Suppressor macrophage (primary cell): ENCODE measurements at places on chromosomes 2 and 18.

DNA sequence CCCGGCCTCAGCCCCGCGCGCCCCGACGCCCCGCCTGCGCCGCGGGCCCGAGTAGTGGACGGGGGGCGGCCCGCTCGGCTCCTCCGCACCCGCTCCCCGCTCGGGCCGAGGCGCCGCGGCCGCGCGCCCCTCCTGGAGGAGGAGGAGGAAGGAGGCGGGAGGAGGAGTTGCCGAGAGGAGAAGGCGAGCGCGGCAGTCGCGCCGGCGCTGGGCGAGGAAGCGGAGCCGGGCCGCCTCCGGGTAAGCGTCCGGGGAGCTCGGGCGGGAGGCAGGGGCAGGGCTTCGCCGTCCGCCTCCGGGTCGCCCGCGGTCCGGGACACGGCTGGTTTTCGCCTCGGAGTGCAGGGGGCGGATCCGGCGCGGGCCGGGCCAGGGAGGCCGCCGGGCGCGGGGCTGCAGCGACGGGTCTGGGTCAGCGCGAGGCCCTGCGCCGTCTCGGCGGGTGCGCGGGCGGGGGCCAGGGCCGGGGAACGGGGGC lies at the start of gene SOCS6:
Gene SOCS6, plus strand, starts transcription at position 195 of the 478 bp plus-strand sequence. CDS start 35,624 bp downstream, outside the sequence.
- DNase-seq, result peak; percentile 78

- DNase-seq, result no peak
These were observed 13.6 kb downstream of the TWSG1 start for GRCh38 chr18:9348079-9348671.

- DNase-seq, result peak; percentile 33
These were observed 49.9 kb downstream of the DGKD start for GRCh38 chr2:233404222-233404621.

DNA sequence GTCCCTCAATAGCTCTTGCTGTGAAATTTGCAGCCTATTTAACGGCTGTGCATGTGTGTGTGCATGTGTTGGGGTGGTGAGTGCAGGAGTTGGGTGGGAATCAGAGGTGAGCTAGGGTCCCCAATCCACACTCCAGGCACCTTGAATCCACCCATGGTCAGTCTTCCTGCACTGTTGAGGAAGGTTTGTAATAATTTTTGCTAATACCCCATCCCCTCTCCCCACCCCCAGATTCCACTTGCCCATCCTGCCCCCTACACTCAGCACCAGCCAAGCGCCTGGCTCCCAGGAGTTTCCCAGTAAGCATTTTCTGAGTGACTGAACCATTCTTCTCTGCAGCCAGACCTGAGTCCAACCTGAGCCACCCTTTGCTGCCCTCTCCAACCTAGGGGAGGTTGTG lies 208.4 kb upstream of the RAB12 start:
- no peak for DNase-seq

- DNase-seq, result no peak
These were observed 13.2 kb upstream of the RMND5A start for GRCh38 chr2:86706935-86707334.

GRCh38 chr18:44051026-44051425 lies 629.7 kb upstream of the SETBP1 start:
- DNase-seq, result no peak

- no peak for DNase-seq
These were observed 16.9 kb upstream of the STAMBP start for GRCh38 chr2:73811878-73812277.

DNA sequence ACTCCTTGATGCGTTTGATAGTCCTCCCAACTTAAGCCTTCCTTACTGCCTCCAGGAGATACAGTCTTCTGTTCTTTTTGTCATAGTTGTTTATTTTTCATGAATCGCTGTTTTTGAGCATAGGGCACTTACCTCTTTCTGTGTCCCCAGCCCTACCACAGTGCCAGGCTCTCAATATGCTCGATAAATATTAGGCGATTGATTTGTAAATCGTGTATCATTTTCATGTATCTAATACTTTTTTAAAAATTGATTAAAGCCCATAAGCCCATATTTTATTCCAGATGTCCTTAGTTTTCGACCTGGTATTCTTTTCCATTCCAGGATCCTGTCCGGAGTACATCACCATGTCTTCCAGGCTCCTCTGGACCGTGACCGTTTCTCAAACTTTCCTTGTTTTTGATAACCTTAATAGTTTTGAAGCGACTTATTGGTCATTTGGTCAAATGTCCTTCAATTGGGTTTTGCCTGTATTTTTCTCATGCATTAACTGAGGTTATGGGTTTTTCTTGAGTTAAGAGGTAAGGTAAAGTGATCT lies 444 bp upstream of the MMADHC start:
- no peak for DNase-seq

DNA sequence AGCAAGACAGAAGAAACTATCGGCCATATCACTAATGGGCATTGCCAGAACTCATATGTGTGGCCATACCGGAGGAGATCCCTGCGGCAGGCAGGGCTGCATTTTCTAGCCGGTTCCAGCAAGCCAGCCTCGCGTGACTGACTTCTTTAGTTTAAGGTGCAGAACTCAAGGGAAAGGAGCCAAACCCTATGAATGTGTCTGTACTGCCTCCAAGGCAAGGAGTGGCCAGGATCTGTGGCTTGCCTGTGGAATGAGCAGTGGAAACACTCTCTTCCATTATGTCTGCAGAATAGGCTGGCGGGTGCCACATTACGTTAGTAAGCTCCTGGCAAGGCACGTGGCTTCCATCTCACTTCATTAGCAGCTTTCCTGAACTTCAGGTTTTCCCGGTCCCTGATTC lies 137.6 kb downstream of the ATL2 start:
- DNase-seq, result no peak

GRCh38 chr18:78876868-78877267 lies 102.8 kb upstream of the SALL3 start:
- no peak for DNase-seq

DNA sequence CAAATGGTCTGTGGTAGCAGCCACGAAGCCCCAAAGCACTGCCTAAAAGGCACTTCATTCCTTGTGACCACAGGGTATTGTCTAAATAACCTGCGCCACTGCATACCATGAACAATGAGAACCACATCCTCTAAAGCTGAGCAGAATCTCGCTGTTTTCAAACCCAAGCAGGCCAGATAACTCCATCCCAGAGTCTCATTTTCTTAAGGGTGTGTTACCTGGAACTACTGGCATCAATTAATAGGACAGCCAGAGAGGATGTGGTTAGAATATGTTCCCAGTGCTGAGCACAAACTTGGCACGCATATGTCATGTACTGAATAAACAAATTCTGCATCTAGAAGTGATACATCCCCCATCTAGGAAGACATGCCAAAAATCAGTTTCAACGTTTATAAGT lies 13.0 kb downstream of the VPS4B start:
- DNase-seq, result no peak
